ENCODE measurements at places on chromosomes 4 and X.
A peak's percentile ranks its signal among the peaks of the same experiment; 100 is the strongest.

- no peak for DNase-seq
These were observed 17.2 kb upstream of the POLA1 start for GRCh38 chrX:24676403-24677024.

DNA sequence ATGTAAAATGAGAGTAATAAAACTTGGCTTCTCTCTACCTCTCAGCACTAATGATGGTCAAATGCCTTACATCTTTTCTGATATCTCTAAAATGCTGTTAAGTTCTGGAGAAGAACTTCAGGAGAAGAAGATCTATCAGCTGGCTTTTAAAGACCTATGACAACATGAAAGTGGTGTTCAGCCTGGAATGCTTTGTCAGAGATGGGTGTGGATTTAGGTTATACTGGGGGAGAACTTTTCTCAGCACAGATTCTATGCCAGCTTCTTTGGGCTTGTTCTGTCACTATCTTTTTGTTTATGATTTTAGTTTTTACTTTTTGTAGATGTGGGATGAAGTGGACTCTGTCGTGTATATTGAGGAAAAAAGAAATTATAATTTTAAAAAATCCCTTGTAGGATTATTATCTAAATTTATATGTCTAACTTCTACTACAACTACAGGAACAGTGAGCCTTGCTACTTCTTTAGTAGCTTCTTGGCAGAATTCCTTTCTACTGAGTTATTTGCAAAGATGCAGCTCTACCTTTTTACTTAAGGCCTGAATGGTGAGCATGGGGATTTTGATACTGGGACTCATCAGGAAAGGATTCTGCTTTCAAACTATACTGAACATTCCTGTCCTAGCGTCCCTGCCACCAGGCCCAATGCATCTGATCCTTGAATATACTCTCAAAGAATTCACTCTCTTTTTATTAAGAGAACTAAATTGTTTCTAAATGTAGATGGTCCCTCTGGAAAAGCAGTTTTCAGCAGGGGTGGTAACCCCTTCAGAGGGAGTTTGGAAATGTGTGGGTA, 19.6 kb downstream of the CYP2U1 start:
- DNase-seq: no peak

DNA sequence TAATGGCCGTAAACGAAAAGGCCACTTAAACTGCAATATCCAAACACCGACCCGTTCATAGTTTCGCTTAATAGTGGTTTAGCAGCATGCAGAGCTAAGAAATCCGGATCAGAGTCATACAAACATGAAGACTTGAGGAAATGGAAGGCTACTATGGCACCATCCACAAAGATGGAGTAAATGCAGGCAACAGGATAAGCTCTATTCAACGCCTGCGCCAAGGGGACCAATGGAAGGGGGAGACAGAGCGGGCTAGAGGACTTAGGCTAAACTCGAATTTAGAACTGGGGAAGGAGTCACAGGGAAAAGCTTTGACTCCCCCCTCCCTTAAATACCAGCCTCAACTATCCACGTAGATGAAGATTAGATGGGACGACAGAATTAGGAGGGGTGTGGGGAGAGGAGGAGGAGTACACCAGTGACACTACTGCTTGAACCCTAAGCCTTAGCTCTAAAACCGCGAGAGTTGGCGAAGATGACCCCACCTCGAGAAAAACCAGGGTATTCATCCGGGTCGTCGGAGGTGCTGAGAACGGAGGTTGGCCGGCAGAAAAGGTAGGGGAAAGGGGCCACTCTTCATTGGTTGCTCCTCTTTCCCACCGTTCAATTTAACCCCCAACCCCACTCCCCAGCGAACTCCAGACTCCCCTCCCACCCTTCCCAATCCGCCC, 3.5 kb downstream of the HUWE1 start:
- peak; percentile 13 for DNase-seq

GRCh38 chr4:69907151-69907550, 23.7 kb upstream of the CSN1S1 start:
- no peak for DNase-seq

DNA sequence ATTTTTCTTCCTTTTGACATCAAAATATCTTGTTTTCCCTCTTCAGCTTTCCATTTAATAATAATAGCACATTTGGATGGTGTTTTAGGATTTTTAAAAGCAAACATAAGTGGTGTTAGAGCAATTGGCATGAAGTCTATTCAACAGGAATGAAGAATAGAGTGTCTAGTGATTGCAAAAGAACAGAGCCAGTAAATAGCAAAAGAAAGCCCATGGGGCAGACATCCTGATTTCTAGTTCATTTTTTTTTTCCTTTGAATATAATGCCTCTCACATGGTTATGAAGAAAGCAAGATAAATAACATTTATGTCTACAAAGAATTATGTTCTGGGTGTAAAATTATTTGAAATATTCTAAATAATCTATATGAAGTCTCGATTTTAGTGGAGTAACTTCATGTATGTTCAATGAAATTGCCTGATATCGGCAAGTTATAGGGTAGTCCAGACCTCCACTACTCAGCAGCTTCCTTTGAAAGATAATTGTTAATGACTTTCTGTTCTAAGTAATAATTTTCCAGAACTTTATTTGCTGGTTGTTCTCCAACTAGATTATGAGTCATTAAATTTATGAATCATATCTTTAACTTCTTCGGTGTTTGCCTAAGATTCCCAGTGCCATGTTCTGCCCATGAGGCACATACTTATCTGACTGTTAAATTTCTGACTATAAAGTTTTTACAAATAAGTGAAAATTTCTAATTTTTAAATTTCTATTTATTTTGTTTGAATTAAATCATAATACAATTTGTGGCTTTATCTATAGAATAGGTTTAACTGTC, 587.9 kb downstream of the TLL1 start:
- no peak for DNase-seq

GRCh38 chr4:53183754-53184153, 182.1 kb downstream of the SCFD2 start:
- no peak for DNase-seq

DNA sequence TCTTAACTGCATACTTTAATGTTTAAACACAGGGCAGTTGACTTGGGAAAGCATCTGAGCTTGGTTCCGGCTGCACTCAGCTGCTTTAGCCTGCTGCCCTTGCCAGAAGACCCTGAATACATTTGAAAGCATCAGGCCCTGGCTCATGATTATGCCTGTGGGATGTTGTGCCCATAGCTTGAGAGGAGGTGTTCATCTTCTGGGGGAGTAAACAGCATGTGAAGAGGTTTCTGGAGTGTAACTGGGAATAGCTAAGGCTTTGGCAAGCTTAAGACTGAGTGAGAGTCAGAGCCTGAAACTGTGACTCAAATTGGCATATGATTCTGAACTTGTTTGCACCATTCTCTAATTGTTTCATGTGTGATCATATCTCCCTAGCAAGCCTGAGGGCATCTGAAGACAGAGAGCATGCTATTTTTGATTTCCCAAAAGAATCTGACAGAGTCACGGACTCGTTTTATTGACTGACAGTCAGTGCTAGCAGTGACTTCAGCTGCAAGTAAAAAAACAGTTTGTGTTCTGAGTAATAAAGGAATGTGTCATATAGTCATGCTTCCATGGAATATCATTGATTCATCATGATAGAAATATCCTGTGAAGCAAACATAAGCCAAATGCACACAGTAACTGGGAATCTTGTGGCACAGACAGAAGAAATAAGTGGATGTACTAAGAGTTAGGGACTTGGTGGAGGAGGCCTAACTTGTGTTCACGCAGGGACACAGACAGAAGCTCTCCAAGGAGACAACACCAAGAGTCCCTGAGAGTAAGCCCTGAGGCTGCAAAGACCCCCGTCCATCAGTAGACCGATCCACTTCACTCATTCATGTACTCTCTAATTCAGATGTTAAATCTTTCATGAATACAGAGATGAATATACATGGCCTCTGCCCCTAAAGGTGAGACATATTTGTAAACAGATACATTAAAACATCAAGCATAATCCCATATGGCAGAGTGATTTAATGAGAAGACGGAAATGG, 100.7 kb downstream of the SYNPO2 start:
- no peak for DNase-seq

Measured in CD4-positive, alpha-beta T cell (primary cell).